ENCODE measurements at places on chromosomes 1 and 21.

DNA sequence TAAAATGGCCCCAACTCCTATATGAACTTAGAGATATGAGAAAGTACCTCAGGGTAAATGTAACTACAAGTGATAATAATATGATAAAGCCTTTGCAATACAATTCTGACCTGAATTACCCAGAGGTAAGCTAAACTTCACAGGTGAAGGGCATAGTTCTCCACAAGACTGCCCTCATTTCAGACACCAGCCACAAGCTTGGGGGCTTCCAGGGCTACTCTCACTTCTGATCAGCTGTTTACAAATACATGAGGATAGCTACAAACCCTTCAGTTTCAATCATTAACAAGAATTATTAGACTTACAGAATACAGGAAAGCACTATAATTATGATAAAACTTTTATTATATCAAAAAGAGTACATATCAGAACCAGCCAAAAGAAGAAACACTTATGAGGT, 18.7 kb upstream of the DPH5 start:
- DNase-seq = no peak

DNA sequence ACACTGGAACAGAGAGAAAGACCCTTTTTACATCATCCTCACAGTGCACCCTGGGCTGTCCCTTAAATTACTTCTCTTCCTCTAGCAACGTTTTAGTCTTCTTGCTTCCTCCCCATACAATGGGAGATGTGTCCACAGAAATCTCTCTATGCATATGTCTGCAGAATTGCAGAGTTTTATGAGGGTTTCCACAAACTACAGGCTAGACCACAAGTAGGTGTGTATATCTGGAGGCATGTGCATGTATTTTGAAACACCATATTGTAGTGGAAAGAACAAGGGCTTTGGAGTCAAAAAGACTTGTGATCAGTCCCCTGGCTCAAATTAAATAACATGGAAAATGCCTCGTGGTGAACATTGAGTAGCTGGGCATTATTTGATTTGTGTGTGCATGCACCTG, 121.3 kb upstream of the IPO9 start:
- DNase-seq = no peak

DNA sequence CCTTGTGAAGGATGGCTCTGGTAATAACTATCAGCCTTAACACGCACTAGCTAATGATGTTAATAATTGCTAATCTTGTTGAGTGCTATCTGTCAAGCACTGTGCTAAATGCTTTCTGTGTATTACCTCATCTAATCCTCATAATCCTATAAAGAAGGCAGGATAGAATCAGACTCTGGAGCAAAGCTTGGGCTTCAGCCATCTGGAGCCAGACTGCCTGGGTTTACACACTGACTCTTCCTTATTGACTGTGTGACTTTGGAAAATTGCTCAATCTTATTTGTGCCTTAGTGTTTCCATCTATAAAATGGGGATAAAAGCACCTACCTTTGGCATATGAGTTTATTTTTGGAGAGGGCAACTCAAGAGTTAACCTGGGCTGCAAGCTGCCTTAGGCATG, 216.1 kb downstream of the NUF2 start:
- no peak for DNase-seq

- peak; percentile 92 for DNase-seq
Measured at GRCh38 chr1:31374511-31375196, 1.8 kb upstream of the FABP3 start.

DNA sequence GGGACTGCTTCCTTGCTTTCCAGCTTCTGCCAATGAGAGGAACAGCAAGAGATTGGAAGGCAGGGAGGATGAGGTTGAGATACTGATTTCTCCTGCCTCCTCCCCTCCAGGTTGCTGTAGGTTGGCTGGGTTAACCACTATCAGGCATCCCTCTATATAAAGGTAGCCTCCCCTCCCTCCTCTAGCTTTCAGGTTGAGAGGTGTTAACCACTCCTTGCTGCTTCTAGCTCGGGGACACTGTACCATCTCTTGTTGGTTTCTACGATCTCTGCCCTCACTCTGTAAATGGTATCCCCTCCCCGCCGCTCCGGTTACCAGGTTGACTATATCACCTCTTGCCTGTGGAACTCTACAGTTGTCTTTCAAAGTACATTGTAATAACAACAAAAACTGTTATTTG, 16.7 kb downstream of the LPAR3 start:
- no peak for DNase-seq

GRCh38 chr1:174809755-174810280, 189.9 kb upstream of the CACYBP start:
- DNase-seq = no peak

DNA sequence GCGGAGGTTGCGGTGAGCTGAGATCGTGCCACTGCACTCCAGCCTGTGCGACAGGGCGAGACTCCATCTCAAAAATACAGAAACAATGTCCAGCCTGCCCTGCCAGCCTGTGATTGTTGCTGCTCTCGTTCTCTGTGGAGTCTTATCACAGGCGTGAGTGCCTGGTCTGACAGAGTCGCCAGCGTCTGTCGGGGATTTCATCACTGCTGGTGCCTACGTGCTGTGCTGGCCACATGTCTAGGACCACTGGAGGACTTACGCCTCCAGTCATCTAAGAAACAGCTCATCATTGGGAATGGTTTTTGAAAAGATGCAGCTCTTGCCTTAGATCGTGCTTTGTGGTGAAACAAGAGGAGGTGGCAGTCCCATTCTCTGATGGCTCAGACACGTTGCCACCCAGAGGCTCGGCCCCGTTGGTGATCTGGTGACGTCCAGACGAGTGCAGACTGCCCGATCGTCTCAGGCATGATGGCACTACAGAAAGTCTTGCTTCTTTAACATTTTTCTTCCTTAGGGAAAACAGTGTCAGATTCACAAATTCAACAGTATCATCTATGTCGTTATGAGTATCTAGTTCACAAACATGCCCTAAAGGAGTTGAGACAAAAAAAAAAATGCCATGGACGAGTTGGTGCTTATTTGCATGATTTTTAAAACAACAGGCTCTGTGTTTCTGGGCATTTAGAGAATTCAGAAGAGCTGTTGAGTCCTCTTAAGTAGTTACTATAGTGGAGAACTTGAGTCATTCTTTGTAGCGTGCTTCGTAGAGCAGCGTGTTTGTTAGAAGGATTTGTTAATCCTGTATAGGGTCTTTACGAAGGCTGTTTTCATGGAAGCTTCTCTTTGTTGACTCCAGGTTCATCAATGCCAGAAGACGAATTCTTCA, 47.5 kb downstream of the CBS start:
- DNase-seq = no peak

DNA sequence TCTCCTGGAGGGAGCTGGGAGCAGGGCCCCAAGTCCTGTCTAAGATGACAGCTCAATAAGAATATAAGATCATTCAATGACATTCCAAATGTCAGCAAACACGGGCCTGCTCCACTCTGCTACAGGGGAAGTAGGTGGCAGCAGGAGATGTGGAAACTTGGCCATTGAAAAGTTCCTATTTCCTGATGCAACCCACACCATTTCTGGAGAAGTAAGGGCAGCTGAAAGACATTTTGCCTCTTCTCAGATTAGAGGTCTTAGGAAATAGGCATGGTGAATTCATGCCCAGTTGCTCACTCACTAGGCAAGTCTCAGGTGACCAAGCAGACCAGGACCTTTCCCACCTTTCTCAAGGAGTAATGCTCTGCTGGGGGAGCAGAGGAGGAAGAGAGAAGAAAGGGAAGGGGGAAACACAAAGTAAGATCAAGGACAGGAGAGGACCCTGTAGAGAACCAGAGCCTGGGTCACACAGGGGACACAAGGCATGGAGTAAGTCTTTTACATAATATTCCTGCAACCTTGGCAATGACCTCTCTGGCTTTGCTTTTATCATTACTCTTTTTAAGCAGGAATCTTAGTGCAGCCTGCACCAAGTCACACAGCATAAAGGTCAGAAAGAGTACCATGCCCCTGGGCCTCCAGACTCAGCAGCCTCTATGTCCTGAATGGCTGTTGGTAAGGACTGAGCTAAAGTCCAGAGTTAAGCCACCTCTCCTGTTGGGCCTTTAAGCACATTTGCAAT, 68.9 kb downstream of the DMAP1 start:
- no peak for DNase-seq

- DNase-seq = no peak
Measured at GRCh38 chr1:20423169-20423795, 62.7 kb downstream of the CAMK2N1 start.

- peak; percentile 23 for DNase-seq
Measured at GRCh38 chr1:54331091-54331772, 75.0 kb downstream of the SSBP3 start.

DNA sequence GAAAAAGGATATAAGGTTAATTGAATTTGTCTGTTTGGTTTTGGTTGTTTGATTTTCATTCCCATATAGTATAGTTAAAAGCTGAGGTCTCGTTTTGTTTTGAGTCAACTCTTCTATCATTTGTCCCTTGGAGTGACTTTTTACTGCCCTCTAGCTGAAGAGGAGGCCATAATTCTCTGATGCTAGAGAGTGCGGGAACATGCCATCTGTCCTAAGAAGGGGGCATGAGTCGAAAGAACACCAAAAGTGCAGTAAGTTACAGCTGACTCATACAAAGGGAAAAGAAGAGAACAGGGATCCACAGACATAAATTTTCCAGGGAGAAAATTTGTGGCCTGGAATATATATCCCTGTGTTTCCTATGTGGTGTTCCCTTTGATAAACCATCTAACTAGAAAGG, 4.1 kb downstream of the KRTAP21-3 start:
- DNase-seq = no peak

- DNase-seq = peak; percentile 94
Measured at GRCh38 chr21:28215214-28215954, 777.3 kb downstream of the LTN1 start.

DNA sequence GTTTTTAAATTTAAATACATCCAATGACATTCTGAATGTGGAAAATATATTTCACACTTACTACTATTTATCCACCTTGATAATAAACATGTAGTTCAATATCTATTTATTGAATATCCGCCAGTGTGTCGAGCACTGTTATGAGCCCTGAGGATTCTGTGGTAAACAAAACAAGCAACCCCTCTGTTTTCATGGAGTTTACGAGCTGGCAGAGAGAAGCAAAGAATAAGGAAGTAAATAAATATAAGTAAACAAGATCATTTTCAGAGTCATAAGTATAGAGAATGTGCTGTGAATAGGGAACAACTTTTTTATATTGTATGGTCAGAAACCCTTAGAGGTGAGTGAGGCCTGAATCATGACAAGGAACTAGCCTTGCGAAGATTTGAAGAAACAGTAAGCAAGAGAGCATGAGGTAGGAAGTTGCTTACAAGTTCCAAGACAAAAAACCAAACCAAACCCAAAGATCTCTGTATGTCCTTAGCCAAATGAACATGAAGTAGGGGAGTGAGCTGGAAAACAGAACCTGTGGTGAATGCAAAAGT, 6.4 kb upstream of the SERBP1 start:
- no peak for DNase-seq

GRCh38 chr1:203550846-203551245, 56.9 kb downstream of the OPTC start:
- no peak for DNase-seq

GRCh38 chr1:198794498-198794897, 155.7 kb downstream of the PTPRC start:
- peak; percentile 25 for DNase-seq

DNA sequence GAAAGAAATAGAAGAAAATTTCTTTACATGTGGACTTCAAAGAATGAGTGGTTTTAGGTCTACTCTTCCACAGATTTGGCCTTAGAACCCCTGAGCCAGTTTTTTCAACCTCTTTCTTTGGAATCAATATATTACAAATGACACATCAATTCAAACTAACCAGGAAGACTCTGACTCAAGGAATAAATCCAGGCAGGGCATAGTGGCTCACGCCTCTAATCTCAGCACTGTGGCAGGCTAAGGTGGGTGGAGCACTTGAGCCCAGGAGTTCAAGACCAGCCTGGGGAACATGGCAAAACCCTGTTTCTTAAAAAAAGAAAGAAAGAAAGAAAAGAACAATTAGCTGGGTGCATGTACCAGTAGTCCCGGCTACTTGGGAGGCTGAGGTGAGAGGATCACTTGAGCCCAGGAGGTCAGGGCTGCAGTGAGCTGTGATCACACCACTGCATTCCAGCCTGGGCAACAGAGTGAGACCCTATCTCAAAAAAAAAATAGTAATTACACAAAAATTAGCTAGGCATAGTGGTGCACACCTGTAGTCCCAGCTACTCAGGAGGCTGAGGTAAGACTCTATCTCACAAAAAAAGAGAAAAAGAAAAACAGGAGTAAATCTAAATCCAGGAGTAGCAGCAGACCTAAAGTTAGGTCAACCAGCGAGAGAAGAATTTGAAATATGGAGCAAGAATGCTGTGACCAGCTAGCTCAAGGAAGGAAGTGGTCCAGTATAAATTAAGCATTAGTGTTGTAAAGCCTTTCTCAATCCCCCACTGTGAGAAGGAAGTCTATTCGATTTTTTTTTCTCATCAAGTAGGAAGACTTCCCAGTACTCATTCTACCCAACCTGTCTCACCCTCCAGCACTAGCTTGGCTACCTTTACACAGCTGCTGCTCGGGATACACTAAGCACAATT, 1.9 kb downstream of the SORT1 start:
- no peak for DNase-seq

DNA sequence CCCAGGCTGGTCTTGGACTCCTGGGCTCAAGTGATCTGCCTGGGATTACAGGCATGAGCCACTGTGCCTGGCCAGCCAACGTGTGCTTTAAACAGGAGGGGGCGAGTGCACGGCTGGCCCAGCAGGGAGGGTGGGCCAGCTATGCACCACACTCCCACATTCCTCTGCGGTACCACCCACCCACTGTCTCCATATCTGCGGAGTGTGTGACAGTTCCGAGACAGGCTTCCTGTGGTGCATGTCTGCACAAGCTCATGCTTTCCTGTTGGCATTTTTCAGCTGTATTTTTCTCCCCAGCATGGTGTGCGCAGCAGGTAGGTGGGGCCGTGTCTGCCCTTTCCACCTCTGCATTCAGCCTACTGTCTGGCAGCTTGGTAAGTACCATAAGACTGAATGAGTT, 183.3 kb downstream of the AJAP1 start:
- DNase-seq = no peak

- peak; percentile 55 for DNase-seq
Measured at GRCh38 chr1:91502672-91503184, 2.1 kb downstream of the CDC7 start.

- DNase-seq = no peak
Measured at GRCh38 chr1:15417059-15417934, 7.6 kb downstream of the EFHD2 start.

DNA sequence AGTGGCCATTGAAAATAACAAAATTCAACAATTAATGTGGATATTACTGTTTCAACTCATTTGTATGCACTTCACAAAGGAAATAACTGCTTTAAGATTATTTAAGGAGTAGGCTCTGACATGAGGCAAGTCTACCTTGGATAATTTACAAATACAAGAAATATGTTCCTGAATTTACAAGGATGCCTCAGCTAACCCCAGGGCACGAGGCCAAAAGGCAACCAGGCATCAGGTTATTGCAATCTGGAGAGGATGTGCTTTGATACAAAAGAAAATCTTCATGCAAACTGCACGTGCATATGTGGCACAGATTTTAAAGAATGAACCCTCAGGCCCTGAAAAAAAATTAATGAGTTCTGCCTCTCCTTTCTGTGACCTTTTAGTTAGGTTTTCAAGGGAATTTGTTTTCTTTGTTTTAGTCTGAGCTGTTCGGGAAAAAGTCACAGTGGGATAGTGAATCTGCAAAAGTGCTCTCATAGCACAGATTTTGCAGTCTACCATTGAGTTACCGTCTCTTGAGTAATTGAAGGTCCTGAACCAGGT, 1304.2 kb upstream of the ADGRL4 start:
- DNase-seq = no peak

GRCh38 chr1:231731268-231731667, 104.7 kb downstream of the DISC1 start:
- DNase-seq = no peak
